ENCODE measurements at places on chromosomes 13 and 19.

DNA sequence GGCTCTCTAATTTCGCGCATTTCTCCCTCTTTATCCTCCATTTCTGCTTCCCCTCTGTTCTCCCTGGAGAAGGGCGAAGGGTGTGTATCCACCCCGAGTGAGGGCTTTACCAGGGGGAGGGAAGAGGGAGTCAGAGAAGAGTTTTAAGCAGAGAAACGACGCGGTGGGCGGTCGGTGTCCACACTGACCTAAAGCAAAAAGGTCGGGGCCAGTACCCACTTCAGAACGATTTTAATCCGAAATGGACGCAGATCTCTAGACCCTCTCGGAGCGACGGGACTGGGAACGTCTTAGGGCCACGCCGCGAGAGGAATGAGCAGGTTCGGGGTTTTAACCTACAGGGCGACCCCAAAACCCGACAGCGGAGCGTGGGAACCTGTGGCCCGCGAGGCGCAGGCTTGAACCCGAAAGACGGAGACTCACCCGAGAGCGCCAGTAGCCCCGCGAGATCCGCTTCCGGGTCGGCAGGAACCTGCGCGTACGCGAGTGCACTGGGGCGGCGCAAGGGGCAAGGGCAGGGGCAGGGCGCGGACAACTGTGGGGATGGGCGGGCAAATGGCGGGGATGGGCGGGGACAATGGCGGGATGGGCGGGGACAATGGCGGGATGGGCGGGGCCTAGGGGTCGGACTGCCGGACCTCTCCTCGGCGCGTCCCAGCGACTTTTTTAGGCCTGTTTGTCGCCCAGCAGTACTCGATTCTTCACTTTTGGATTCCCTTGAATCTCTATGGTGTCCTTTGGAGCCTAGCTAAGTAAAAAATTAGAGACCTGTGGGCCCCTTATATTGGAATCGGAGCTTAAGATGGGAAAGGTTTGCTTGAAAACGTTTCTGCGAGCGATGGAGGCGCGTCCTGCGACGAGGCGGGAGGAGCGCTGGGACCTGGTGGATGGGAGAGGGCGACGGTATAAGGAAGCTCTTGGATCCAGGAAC is at the start of gene ZNF677:
Gene ZNF677, minus strand, starts transcription at position 463 of the 931 bp plus-strand sequence. CDS start 3,323 bp downstream, outside the sequence.
- peak; percentile 87 for DNase-seq

GRCh38 chr19:17687857-17688784 is at the start of gene UNC13A:
Gene UNC13A (minus strand): TSS chr19:17688354. CDS start chr19:17688199, 155 bp downstream.
- DNase-seq = peak; percentile 58

GRCh38 chr13:26310003-26310402 is 56.1 kb downstream of the CDK8 start:
- no peak for DNase-seq

DNA sequence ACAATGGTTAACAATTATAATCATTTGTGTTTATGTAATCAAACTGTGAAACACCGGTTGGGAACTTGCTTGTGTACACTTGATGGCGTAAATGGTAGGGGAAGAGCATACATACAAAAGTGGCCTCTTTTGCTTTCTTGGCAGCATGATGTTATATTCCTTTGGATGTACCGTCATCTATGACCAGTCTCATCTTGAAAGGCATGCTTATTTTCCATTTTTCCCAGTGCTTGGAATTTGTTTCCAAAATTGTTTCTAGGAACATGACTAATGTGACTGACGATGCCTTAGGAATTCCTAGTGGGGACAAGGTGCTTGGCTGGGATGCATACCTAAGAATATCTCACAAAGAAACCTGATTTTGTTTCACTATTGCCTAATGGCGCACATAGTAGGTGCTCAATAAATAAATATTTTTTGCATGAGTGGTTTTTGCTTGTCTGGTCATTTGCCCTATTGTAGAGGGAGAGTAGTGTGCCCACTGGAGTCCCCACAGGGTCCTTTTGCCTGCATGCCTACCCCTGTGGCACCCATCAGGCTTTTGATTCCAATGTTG is 45.5 kb downstream of the SAE1 start:
- DNase-seq = no peak

DNA sequence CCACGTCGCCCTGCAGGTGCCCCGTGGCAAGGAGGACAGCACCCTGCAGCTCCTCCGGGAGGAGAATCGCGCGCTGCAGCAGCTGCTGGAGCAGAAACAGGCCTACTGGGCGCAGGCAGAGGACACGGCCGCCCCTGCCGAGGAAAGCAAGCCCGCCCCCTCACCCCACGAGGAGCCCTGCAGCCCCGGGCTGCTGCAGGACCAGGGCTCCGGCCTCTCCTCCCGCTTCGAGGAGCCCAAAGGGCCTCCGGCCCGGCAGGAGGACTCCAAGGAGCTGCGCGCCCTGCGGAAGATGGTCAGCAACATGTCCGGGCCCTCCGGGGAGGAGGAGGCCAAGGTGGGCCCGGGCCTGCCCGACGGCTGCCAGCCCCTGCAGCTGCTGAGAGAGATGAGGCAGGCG is 11.6 kb downstream of the CBY2 start:
- DNase-seq = no peak

DNA sequence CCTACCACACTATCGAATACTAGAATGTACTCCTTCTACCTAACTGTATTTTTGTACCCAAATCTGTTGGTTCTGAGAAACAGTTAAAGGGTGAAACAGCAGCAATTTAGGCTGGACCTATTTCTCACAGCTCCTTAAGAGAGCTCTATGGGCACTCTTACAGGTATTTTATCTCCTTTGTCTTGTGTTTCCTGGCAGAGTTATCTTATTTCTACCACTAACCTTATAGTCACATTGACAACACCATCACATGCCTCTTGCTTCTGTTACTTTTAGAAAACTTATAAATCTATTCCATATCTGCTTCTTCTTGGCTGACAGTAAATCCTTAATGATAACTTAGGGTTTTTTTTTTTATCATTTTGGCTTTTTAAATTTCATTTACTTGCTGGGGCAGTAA is 130.7 kb downstream of the MYO16 start:
- DNase-seq = no peak

GRCh38 chr19:46861691-46862502 is 1.1 kb downstream of the ARHGAP35 start:
- DNase-seq = no peak

DNA sequence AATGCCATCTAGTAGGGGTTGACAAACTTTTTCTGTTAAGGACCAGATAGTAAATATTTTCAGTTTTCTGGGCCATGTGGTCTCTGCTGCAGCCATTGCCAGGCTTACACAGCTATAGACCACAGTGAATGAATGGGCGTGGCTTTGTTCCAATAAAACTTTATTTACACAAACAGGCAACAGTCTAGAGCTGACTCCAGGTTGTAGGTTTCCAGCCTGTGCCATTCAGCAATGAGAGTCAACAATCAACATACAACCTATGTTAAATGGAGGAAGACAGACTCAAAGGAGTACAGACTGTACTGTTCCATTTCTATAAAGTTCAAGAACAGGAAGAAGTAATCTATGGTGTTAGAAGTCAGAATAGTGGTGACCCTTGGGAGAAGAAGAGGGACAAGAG is 15.2 kb upstream of the IZUMO2 start:
- no peak for DNase-seq

- DNase-seq = no peak
Measured at GRCh38 chr13:43041369-43041921, 18.1 kb downstream of the DNAJC15 start.
